Mucosa of descending colon (tissue), 3 donors: ENCODE measurements at places on chromosomes 2 and 18. TPM values are rescaled to one million over a fixed set of nuclear protein-coding genes. Genes with fewer than 3 reads are reported as not detected.

SIX3 gene
- total RNA-seq, result not detected

DNA sequence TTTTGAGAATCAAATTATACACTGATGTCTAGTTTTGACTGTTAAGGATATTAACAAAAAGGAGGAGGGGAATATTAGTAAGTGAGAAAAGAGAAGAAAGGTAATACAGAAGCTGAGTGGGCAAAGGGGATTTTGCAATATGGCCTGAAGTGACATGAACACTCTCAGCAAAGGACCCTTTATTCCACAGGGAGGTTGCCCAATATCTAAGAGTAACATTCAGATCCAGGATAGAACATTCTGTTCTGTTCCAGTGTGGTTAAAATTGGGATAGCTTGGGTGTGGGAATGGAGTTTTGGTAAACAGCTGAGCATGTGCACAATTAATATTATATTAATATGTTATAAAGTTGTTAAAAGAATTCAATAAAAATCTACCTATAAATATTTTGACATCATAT lies 120.1 kb downstream of the ZNF385B start:
- DNase-seq, result no peak

DNA sequence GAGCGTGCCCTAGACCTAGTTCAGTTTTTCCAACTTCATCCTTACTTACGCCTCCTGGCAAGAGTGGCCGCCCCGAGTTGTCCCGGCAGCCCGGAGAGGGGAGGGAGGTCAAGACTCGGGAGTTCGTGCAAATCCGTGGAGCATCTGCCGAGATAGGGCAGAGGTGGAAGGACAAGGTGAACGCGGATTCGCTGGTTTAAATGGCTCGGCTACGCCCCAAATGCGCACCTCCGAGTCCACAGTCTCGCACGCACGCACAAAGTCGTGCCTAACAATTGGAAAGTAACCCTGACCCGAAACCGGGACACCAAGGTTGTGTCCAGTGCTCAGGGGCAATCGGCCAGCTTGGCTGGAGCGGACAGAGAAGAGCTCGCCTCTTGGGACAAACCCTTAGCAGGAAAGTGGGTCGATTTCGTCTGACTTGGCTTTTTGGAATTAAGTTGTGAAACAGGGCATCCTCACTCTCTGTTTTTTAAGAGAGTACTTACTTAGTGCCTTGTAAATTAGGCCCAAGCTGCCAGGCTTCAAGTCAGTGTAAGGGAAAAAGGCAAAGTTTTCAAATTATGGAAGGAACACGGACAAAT lies 726 bp upstream of the SS18 start:
- DNase-seq, result peak; percentile 66

- DNase-seq, result no peak
These were observed 5.5 kb downstream of the COLEC12 start for GRCh38 chr18:495017-495416.

ANTXR1 gene
- total RNA-seq, result 77.7 TPM

AQP12A gene
- total RNA-seq, result 9.7 TPM

GRP gene
- total RNA-seq, result not detected

DNA sequence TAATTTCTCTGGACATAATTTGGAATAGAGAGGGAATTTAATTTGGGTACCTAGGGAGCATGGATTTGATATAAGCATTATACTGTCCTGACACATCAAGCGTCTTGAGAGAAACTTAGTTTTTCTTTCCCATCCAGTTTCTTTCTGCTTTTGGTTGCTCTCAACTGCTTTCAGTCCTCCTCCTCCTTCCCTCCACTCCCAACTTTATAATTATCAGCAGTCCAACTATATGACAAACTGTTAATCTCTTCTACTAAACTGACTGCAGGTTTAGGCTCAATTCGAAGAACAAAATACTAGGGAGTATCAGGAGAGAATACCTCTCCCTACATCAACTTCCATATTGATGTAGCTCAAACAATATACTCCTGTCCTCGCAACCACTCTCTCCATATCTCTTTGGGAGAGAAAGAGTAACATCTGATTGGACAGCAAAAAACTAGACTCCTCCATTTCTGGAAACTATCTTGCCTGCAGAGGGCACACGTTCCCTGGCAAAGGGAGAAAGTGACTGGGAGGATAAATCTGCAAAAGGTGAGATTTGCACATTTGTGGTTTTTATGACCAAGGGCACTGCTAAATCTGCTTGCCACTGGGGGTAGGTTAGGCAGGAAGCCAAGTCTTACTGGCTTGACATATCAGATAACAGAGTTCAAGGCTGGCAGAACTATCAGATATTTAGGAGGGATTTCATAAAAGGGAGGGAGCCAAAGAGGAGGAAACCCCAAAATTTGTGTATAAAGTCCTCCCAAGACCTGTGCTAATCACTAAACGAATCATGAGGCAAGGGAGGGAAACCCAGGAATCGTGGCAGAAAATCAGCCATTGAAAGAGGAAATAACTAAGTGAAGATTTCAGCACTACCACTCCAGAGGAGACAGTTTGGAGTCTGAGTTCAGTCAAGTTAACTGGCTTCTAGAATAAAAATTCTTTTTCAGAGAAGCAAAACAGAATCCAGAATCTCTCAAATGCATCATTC lies 40.0 kb downstream of the ICA1L start:
- DNase-seq, result peak; percentile 65

RAB17 gene
- total RNA-seq, result 95.2 TPM

- peak; percentile 58 for DNase-seq
These were observed at the start of gene PSMA8 for GRCh38 chr18:26133652-26134051. Gene PSMA8, plus strand, starts transcription at chr18:26133869. Its CDS starts 97 bp downstream, at chr18:26133966.

DNA sequence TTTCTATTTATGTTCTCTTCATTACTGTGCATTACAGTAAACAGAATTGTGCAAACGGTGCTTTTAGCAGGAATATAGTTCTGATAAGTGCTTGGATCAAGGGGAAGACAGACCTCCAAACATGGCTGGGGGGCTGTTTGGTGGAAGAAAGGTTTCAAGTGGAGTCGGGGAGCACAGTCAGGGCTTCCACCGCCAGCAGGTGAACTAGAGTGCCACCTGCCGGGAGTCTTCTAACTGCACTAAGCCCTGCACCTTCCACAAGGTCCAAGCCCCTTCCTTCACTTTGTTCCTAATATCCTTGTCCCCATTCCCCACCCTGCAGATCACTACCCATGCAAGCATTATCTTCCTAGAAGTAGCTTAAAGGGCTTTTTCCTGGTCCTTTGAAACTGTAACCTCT lies 11.1 kb downstream of the ONECUT2 start:
- DNase-seq, result no peak

DNA sequence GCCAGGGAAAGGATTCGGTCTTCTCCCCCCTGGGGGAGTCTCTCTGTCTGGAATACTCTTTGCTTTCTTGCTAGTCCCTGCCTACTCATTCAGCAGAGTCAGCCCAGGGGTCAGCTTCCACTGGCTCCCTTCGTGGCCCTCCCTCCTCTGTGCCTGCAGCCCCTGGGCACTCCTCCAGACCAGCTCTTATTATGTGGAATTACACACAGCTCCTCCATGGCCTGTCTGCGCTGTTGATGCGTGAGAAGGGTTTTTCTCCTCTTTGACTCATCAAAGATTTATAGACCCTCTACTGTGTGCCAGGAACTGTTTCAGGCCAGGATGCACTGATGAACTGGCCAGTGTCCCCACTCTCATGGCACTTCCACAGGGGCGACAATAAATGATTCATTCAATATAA lies 44.4 kb downstream of the ST8SIA5 start:
- no peak for DNase-seq

NR4A2 gene
- 3.0 TPM for total RNA-seq

HOXD8 gene
- 4.9 TPM for total RNA-seq

PCARE gene
- not detected for total RNA-seq

GRCh38 chr18:23228102-23229061 lies 93.1 kb downstream of the CABLES1 start:
- DNase-seq, result peak; percentile 33

- no peak for DNase-seq
These were observed 15.2 kb downstream of the M1AP start for GRCh38 chr2:74632939-74633312.

RELCH gene
- 60.2 TPM for total RNA-seq

DNA sequence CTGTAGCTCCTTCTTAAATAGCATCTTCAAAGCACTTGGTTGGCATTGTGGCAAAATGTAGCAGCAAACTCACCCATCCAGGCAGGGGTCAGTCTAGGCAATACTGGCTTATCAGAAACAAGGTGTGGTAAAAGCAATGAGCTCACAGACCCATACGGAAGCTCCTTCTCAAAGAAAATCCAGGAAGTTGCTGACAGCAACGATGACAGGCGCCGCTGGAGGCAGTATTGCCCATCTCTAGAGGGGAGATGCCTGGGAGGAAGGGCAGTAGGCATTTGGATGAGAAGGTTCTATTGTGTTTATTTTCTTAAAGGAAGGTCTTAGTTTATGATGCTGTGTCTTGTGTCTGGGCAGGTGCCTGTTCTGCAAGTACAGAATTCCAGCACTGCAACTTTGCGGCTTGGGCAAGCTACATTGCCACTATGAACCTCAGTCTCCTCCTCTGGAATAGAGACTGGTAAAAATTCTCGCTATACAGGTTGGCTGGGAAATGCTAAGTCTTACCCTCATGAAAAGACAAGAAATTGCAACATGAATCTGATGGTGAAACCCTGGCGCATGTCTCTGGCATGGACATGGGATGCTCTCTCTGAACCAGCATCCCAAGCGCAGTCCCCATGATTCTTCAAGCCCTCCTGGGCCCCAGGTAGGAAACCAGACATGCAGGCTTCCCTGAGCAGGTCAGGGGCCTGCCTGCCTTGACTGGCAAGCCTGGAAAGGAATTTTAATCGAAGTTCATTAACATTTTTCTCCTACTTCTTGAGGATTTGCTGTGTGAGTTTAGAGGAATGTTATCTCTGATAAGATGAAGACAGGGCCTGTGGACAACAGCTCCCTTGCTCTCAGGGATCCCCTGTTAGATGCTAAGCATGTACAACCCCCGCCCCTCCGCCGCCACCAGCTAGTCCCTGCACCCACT lies 156.0 kb downstream of the TFCP2L1 start:
- DNase-seq, result peak; percentile 92

ZBTB7C gene
- 20.8 TPM for total RNA-seq

CRYBA2 gene
- total RNA-seq, result 5.0 TPM

GRCh38 chr2:20219763-20220380 lies 5.1 kb downstream of the SDC1 start:
- peak; percentile 37 for DNase-seq

DNA sequence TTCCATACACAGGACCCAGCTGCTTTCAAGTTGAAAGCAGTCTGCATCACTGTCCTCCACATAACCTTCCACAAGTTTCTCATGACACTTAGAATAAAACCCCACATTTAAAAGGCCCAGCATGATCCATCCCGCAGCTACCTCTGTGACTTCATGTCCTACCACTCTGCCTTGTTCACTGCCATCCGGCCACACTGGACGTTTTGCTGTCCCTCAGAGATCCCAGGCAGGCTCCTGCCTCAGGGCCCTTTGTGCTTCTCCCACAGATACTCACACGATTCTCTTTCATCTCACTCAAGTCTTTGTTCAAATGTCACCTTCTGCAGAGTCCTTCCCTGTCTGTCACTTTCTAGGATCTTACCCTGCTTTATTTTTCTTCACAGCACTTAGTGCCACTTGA lies 232.9 kb upstream of the BOD1L2 start:
- no peak for DNase-seq

SIGLEC15 gene
- 0.17 TPM for total RNA-seq

PLB1 gene
- total RNA-seq, result 2.4 TPM

KCNG3 gene
- total RNA-seq, result 5.0 TPM

DNA sequence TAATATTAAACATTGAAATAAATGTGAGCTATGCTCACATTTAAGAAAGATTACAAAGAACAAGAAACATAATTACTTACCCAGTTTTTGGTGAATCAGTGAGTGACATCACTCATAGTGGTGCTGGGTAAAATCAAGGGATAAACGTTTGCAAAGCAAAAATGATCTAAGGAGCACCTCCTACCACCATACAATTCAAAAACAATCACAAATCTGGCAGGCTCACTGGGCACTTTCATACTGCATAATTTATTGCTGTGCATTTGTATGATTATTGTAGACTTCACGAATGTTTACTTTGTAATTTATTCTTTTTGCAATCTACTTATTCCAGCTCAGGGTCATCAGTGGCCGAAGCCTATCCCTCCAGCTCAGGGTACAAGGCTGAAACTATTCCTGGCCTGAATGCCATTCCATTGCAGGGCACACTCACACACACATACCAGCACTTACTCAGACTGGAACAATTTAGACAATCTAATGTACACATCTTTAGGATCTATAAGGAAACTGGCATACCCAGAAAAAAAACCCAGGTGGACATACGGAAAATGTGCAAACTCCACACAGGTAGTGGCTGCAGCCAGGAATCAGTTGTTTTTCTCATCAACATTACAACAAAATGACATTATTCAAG lies 34.4 kb downstream of the AFTPH start:
- DNase-seq, result no peak

AP1S3 gene
- 5.0 TPM for total RNA-seq

- peak; percentile 77 for DNase-seq
These were observed 2.1 kb downstream of the BCL2L11 start for GRCh38 chr2:111122631-111123421.

KYNU gene
- total RNA-seq, result 2.7 TPM

CHRNG gene
- total RNA-seq, result not detected

- DNase-seq, result no peak
These were observed 16.5 kb downstream of the STARD7 start for GRCh38 chr2:96191937-96192670.

LRP2 gene
- not detected for total RNA-seq

GRCh38 chr2:195488567-195488966 lies 168.5 kb upstream of the SLC39A10 start:
- no peak for DNase-seq

CXCR1 gene
- not detected for total RNA-seq

BMP10 gene
- not detected for total RNA-seq

CROCC2 gene
- total RNA-seq, result 0.07 TPM

SIX2 gene
- 0.12 TPM for total RNA-seq

GRCh38 chr2:221517146-221517695 lies 54.9 kb downstream of the EPHA4 start:
- DNase-seq, result no peak

PNPT1 gene
- 14.8 TPM for total RNA-seq

- no peak for DNase-seq
These were observed 469.7 kb downstream of the CDH2 start for GRCh38 chr18:27707201-27707600.

- no peak for DNase-seq
These were observed 1.1 kb upstream of the HIBCH start for GRCh38 chr2:190320696-190321095.

- DNase-seq, result no peak
These were observed 585.6 kb upstream of the DSEL start for GRCh38 chr18:68102117-68102516.

- no peak for DNase-seq
These were observed 192.6 kb downstream of the IKZF2 start for GRCh38 chr2:212958757-212959295.

GRCh38 chr2:62343636-62344337 lies 147.9 kb downstream of the B3GNT2 start:
- DNase-seq, result no peak

DNA sequence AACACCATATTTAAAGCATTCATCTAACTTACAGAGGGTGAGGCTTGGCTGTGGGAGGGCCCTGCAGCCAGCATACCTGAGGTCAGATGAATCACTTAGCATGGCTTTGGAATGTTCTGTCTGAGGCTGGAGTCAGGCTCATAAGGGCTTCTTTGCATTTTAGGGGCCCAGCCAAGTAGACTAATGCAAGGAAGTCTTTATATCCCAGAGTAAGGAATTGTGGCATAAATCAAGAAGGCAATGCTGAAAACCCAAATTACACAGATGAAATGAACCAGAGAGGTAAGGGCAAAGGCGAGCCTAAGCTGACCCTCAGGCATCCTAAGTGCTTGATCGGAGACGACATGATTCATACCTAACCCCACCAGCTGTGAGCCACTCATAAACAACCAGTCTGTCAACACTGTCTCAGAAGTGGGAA lies 383.6 kb downstream of the DCC start:
- no peak for DNase-seq

ENOSF1 gene
- 95.2 TPM for total RNA-seq
